PC-9 (cell line): ENCODE measurements at places on chromosomes 2 and 18. TPM values are rescaled to one million over a fixed set of nuclear protein-coding genes. Genes with fewer than 3 reads are reported as not detected.

Gene MARCO
- total RNA-seq = not detected in 2 replicates

Gene TCF23
- not detected in 2 replicates for total RNA-seq

Gene CXCR1
- total RNA-seq = not detected in 2 replicates

Gene CYP27A1
- 0.94 and 2.0 TPM in 2 replicates for total RNA-seq

Gene SIX3
- 1.4 TPM in 2 replicates for total RNA-seq

Gene L3MBTL4
- total RNA-seq = not detected in 2 replicates

Gene RUFY4
- total RNA-seq = not detected in 2 replicates

Gene SDC1
- total RNA-seq = 114 and 128 TPM in 2 replicates

Gene GALNT5
- 1.3 and 1.9 TPM in 2 replicates for total RNA-seq

Gene COL4A4
- 5.6 and 6.0 TPM in 2 replicates for total RNA-seq

Gene IL1R2
- total RNA-seq = 3.3 and 3.8 TPM in 2 replicates

Gene VIL1
- total RNA-seq = not detected in 2 replicates

Gene GPR17
- total RNA-seq = not detected in 2 replicates

Gene KLHL41
- total RNA-seq = not detected in 2 replicates

Gene RGPD3
- total RNA-seq = 0.09 TPM in 1 of 2 replicates, not detected in the other

Gene SYT4
- not detected in 2 replicates for total RNA-seq

Gene SERPINB4
- not detected in 2 replicates for total RNA-seq

Gene DRC1
- 4.7 and 6.4 TPM in 2 replicates for total RNA-seq

Gene FAM110C
- total RNA-seq = 20.8 and 21.1 TPM in 2 replicates

Gene CRYGC
- total RNA-seq = not detected in 2 replicates
